NCI-H187 (cell line): ENCODE measurements at places on chromosomes 2 and 18.
A peak's percentile ranks its signal among the peaks of the same experiment; 100 is the strongest.

DNA sequence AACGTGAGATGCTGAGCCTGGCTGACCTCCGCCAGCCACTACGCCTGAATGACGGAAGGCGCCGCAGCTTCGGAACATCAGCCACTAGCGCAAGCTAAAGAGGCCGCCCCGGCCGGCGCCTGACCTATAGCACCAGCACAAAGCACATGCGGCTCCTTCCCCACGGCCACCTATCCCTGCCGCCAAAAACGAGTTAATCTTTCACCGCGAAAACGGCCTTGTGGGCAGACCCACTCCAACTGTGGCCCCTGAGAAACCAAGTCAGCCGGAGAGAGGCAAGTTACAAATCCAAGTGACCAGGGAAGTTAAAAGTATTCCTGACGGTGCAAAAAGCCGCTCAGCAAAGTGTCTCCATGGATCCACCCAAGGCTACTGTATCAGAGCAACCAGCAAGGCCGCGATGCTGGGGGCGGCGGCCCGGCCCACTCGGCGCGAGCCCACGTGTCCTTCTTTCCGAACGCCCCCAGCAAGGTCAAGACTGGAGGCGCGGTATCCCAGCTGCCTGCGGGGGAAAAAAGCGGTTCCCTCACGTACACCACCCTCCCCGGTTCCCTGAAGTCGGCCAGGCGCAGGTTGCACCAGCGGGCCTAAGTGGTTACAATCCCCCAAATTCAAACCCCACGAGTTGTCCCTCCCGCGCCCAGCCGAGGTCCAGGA is 575 bp downstream of the HSPD1 start:
- DNase-seq: peak; percentile 3

- no peak for DNase-seq
Measured at GRCh38 chr2:137828624-137829023, 135.6 kb upstream of the HNMT start.

DNA sequence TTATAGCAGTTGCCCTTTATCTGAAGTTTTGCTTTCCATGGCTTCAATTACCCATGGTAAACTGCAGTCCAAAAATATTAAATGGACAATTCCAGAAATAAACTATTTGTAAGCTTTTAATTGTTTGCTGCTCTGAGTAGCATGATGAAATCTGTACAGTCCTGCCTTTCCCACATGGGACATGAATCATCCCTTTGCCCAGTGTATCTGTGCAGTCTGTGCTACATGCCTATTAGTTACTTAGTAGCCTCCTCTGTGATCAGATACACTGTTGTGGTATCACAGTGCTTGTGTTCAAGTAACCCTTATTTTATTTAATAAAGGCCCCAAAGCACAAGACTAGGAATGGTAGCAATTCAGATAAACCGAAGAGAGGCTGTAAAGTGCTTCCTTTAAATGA is 810.6 kb upstream of the PIK3C3 start:
- no peak for DNase-seq

GRCh38 chr2:27369471-27370025 is 590 bp downstream of the EIF2B4 start:
- no peak for DNase-seq

- DNase-seq: no peak
Measured at GRCh38 chr18:40018266-40018665, 1936.8 kb upstream of the PIK3C3 start.

DNA sequence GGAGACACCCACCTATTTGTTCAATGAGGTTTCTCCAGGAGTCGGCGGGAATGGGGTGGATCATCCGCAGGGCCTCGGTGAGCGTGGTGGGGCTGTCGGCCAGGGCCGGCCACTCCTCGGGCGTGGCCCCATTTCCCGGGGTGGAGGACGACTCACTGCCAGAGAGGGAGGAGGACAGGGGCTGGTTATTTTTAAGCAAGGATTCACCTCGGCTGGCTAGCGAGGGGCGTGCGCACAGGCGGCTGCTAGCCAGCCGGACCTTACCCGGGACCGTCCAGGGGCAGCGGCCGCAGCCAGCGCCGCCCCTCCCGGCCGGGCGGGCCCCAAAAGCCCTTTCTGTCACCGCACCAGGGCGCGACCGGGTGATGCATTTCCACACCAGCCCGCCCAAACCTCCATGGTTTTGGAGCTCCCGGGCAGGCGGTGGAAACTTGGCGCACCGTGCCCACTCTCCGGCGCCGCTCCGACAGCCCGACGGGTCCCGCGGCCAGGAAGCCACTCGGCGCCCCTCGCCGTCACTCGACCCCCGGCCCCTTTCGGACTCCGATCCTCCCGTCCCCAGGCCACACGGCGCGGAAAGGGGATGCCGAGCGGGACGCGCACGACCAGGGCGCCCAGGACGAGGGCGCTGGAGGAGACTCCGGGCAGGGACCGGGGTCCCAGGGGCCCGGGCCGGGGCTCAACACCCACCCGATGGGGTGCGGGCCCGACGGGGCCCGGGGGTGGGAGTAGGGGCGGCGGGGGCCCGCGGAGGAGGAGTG is 57.1 kb downstream of the SNORC start:
- no peak for DNase-seq

DNA sequence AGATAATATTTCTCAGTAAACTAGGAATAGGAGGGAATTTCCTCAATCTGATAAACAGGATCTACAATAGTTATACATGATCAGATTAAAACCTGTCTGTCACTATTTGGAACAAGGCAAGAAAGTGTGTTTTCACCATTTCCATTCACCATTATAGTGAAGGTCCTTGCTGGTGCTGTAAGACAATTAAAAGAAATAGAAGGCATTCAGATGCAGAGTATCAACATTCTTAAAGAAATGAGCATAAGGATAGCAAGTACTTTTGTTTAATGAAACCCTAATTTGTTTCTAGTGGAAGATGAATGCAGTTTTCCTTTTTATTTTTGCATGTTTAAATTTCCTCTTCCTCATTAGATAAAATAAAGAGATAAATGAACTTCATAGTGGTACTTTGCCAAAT is 693.7 kb downstream of the PLCL1 start:
- DNase-seq: no peak

DNA sequence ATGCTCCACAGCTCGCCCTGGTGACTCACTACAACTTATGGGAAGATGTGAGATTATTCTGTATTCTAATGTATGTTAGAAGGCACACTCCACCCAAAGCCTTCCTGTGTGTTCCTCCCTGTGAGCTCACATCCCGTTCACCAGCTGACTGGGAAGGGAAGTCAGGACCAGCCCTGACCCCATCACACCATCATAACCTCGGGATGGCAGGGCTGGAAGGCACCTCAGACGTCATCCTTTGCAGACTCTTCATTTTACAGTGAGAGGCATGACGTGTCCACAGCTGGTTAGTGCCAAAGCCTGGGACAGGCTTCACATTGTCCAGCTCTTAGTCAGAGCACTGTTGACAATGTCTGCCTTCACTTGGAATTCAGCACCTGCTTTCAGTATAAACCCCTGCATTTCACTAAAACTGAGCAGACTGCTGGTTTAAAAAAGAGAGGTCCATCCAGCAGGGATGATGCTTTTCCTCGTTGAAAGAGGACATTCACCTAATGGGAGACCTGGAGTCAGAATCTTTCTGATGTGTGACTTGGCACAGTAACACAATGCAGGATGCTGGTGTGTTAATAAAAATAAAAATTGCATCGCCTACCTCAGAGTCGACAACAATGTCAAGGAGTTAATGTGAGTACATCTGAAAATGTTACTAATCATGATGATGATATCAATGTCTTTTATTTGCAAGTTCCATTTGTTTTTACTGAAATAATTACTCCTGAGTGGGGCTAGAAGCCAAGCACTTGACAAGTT is 418.0 kb upstream of the TNP1 start:
- DNase-seq: no peak

GRCh38 chr2:10239561-10239967 is 63.1 kb upstream of the HPCAL1 start:
- no peak for DNase-seq

GRCh38 chr2:179612108-179612507 is 249.3 kb downstream of the ZNF385B start:
- no peak for DNase-seq

DNA sequence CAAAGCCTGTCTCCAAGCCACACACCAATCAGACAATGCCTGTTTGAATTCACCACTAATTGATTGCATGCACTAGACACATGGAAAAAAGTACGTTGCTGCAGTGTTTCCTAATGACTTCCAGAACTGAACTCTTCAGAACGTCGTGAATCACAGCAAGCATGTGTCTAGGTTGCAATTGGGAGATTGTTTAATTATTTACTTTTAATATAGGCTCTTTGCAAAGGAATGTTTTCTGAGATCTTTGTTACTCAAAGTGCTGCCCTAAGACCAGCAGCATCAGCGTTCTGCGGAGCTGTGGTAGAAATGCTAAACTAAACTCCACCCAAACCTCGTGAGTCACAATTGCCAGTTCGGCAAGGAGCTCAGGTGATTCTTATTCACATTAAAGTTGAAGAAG is 52.7 kb upstream of the CCDC68 start:
- no peak for DNase-seq

- DNase-seq: no peak
Measured at GRCh38 chr2:105257981-105258380, 16.4 kb downstream of the GPR45 start.

DNA sequence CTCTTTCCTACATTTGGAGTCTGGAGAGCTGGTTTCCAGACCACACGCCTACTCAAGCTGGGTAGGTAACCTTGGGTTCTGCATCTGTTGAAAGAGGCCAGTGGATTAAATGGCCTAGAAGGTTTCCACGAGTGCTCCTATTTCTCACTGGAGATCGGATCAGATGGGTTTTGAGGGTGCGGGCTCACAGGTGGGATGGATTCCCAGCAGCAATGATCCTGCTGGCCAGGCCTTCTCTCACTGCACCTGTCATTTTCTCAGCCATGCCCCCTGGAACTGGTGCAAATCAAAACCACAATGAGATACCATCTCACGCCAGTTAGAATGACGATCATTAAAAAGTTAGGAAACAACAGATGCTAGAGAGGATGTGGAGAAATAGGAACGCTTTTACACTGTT is 747.5 kb upstream of the RAB6C start:
- DNase-seq: no peak
